ENCODE measurements at places on chromosomes 7 and 10.

- DNase-seq: no peak
Observed at GRCh38 chr7:132622081-132622480, 45.8 kb upstream of the PLXNA4 start.

DNA sequence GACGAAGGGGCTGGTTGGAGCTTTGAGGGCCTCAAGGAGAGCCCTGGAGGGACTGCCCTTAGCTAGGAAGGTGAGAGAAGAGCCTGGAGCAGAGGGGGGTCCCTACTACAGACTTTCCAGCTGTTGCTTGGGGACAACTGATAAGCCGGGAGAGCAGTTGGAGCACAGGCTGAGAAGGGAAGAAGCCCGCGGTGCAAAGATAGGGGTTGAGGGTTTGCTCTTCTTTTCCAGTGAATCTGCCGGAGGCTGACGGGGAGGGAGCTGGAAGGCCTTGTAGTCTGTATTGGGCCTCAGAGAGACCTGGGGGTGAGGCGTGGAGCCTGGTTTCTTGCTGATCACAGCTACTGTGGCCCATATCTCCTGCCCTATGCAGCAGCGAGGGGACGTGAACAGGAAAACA is 23.7 kb downstream of the CYP26A1 start:
- no peak for DNase-seq

DNA sequence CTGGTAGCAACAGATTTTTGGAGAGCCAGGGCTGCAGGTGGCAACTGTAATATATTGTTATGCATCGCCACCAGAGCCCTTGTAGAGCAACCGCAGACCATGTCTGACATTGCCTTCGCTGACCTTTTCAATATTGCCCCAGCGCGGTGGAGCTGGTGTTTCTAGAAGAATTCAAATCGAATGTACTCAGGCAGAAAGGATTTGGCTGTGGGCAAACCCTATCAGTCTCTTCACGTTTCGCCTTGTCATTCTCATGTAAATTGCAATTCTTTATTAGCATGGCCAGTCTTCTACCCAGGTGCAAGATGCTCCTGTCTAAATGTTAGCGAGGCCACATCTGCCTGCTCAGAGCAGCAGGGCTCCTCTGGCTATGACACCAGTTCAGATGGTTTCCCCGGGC is 490.2 kb upstream of the AUTS2 start:
- no peak for DNase-seq

DNA sequence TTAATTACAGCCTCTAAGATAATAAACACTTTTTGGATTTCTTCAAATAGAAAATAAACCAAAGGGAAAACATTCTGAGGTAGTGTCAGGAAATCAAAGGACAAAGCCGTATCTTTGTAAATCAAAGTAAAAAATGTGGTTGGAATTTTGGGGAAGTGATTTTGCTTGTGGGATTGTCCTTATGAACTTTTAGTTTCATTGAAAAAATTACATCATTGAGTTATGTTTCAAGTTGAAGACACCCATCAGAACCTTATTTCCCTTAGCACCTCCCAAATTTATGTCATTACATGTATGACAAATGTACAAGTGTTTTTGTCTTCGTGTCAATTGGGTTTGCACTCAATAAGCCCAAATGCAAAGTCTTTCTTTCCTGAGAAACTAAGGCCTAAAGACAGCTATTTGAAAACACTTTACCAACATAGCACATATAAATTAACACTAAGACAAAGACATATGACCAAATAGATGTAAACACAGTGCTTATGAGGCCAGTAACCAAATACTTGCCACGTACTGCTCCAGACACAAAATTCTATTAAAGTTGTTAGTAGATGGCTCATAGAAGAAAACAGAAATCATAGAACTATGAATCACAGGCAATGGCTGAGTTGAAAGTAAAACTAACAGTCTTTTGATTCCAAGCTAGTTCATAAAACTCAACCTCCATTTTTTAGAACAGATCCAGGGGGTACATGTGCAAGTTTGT is 26.9 kb upstream of the LAMB4 start:
- no peak for DNase-seq

GRCh38 chr7:132059141-132059540 is 502.7 kb upstream of the PODXL start:
- DNase-seq: no peak

GRCh38 chr10:63267414-63268148 is 134.5 kb downstream of the NRBF2 start:
- DNase-seq: no peak

- no peak for DNase-seq
Observed at GRCh38 chr7:148402159-148402558, 188.4 kb upstream of the C7orf33 start.

DNA sequence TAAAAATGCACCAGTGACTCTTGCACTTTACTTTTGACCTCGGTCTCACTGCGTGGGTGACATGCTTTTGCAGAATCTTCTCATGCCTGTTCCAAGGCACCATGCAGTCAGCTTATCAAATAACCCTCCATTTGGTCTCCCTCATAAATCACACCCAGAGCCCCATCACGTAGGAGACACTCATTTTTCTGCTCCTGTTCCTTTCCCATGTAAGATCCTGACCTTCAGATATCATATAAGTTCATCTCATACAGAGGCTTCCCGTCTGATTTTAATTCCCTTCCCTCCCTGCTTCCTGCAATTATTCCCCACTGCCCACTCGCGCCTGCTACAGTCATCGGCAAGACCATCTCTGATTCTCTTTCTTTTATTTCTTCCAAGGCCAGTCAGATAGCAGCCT is 1226.3 kb upstream of the AUTS2 start:
- DNase-seq: no peak

DNA sequence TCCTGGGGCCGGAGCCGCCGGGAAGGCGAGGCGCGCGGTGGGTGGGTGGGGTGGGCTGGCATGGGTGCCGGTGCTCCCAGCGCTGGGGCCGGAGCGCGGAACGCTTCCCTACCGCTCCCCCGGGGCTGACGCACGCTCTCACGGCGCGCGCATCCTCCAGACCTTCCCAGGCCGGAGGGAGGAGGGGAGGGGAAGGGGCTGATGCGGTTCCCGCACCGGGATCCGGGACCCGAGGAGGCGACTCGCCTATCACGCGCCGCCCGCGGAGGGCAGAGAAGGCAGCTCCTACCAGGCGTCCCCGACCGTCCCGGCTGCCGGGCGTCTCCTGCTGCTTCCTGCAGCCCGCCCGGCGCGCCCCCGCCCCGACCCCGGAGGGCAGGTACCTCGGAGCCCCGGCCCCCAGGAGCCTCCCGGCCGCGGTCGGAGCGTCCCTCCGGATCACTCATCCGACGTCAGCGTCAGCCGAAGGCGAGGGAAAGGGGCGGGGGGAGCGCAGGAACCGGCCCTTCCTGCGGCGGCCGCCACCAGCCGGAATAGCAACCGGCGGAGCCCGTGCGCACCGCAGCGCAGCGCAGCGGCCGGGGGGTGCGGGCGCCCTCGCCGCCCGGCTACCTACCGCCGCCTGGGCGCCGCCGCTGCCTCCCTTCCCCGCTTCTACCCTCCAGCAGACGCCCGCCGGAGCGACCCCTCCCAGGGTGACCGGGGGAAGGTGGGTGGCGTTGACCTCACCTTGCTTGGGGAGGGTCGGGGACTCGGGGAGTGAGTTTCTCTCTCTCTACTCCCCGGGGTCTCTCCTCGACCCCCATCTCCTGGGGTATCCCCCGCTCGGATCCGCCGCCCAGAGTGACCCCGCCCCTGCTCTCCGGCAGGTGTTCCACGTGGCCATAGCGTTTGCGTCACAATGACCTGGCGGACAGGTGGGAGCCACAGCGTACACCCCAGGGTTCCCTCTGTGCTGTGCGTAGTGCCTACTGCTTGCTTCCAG is at the start of gene ICA1:
TSS of gene ICA1 (minus strand) at position 457 of the 985 bp plus-strand sequence. CDS start 26,241 bp downstream, outside the sequence.
- no peak for DNase-seq

- no peak for DNase-seq
Observed at GRCh38 chr7:141362580-141363435, 188.4 kb upstream of the AGK start.

DNA sequence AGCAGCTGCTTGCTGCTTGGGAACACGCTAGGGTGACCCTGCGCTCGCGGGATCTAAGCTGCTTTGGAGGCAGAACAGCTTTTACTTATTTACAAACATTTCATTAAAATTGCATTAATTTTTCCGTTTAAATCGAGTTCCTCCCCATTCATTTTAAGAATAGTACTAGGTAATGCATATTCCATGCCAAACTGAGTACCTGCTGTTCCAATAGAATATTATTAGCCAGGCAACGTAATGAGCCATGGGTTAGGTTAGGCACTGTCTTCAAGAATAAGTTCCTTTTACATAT is 860 bp downstream of the EXOC6 start:
- DNase-seq: no peak

GRCh38 chr7:4880218-4880617 is 3.3 kb downstream of the RADIL start:
- no peak for DNase-seq

- DNase-seq: no peak
Observed at GRCh38 chr10:133219782-133220181, 10.2 kb upstream of the UTF1 start.

DNA sequence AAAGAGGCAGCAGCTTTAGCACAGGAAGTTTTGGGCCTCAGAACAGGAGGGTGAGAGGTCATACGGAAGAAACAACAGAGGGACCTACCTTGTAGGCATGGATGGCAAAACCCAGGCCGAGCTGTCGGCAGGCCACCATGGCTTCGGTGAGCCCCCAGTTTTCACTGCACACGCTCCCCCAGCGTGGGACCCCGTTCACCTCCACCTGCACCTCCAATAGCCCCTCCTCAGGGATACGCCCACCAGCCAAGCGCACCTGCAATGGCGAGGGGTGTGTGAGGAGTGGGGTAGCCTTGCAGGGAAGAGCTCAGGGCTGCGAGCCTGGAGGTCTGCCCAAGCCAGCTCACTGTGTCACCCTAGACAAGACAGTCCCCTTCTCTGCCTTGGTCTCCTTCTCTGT is 11.3 kb downstream of the LOXL4 start:
- no peak for DNase-seq

GRCh38 chr10:71319042-71319799 is at the start of gene SLC29A3:
SLC29A3 (plus strand) TSS chr10:71319259; CDS start chr10:71319310, 51 bp downstream.
- DNase-seq: peak; percentile 68

DNA sequence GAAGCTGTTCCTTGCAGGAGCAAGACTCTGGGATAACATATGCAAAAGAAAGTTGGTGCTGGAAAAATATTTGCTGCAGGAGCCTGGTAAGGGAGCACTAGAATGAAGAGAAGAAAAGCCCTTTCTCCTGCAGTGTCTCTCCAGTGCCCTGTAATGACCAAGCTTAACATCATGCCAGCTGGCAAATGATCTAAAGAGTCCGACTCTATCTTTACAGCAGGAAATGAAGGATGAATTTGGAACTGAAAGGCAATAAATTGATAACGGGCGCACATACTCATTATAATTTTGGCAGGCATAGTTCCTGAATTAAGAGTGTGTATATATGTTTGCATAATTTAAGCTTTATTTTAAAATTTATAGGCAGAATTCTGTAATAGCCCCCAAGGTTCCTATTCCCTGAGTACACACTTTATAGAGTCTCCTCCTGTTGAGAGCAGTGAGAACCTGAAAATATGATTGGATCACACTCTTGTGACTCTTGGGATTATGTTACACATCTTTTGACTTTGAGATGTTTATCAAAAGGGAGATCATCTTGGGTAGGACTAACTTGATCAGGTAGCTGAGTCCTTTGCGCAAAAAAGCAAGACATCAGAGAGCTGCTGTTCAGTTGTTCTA is 299.0 kb upstream of the MBL2 start:
- DNase-seq: no peak

DNA sequence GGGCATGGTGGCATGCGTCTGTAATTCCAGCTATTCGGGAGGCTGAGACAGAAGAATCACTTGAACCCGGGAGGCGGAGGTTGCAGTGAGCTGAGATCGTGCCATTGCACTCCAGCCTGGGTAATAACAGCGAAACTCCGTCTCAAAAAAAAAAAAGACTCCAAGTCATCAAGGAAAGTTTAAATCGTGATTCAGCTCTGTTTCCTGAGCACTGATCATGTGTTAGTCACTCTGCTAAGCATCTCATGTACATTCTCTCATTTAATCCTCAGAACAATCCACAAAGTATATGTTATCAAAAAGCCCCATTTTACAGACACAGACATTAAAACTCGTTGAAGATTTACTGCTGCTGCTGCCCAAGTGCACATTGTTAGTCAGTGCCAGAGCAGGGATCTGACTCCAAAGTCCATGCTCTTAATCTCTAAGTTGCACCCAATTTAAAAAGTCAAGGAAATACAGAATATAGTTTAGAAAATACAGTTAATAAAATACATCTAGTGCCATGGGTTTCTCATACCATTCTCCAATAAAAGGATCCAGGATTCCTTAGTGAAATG is 6.2 kb downstream of the PIK3AP1 start:
- DNase-seq: no peak

GRCh38 chr7:159094919-159095915 is 49.5 kb downstream of the VIPR2 start:
- no peak for DNase-seq

DNA sequence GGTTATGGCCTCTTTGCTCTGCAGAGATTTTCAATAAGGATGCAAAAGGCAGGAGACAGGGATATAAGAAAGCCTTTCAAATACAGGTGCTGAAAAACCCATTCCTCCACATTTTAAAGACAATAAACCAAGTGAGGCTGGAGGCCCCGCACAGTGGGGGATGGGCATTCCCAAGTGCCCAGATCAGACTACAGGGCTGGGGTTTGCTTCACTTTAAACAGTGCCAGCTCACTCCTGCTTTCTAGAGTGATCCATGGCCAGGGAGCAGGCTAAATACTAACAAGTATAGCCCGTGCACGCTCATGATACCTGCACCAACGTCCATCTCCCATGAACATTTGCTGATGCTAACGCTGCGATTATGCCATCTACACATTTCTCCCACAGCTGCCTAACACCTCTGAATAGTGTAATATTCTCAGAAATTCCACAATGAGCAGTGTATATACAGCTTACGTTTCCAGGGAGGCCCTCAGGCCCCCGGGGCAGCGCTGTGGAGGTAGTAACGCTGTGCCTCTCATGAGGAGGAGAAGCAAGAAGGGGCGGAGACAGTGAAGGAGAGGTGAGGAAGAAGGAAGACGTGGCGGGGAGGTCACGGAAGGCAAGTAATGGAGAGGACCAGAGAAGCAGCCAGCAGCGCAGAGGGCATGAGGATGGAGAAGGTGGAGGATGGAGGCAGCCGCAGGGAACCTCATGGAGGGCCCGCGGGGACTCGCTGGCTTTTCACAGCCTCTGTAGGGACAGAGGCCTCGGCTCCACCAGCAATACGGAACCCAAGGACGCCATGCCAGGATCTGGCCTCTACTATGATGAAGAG is 141.7 kb downstream of the USP6NL start:
- no peak for DNase-seq

GRCh38 chr10:76236356-76236755 is 804.9 kb downstream of the LRMDA start:
- no peak for DNase-seq

GRCh38 chr10:114686013-114686412 is 27.9 kb upstream of the ABLIM1 start:
- no peak for DNase-seq

DNA sequence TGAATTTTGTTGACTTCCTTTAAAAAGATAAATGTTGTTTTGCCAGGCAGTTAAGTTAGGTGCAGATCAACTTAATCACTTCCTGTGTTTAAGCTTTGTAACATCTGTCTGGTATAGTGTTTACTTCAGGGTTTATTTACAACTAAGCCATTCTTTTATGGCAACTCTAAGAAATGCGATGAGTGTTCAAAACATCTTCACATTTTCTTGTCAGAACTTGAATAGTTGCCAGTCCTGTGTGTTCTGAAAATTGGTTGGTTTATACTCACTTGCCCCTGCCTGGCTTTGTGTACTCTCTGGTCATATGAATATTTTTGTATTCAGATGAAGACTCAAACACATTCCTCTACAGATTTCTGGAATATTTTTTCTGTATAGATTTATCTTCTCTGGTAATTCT is 327.2 kb downstream of the MDFIC start:
- DNase-seq: no peak
